ENCODE measurements at places on chromosomes 6 and 20.

DNA sequence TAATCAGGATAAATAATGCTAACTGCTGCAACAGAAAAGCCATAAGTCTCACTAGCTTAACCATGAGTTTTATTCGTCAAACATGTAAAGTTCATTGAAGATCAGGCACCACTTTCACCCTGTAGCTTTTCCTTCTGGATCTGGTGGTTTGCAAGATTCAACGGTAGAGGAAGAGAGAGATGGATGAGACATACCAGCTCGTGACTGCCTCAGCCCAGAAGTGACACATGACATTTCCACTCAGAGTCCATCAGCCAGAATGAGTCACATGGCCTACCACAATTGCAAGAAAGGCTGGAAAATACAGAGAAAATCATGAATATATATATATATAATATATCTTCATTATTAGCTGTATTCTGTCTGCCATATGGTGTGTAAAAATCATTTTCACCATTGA is 29.0 kb downstream of the SPTLC3 start:
- H3K36me3 ChIP-seq: no peaks in the 10 kb centered on the region
- no peaks in the 10 kb centered on the region for H3K27me3 ChIP-seq
- no peak overlapping the region for H3K4me3 ChIP-seq
- DNase-seq: no peak
- no peak overlapping the region for H3K27ac ChIP-seq

DNA sequence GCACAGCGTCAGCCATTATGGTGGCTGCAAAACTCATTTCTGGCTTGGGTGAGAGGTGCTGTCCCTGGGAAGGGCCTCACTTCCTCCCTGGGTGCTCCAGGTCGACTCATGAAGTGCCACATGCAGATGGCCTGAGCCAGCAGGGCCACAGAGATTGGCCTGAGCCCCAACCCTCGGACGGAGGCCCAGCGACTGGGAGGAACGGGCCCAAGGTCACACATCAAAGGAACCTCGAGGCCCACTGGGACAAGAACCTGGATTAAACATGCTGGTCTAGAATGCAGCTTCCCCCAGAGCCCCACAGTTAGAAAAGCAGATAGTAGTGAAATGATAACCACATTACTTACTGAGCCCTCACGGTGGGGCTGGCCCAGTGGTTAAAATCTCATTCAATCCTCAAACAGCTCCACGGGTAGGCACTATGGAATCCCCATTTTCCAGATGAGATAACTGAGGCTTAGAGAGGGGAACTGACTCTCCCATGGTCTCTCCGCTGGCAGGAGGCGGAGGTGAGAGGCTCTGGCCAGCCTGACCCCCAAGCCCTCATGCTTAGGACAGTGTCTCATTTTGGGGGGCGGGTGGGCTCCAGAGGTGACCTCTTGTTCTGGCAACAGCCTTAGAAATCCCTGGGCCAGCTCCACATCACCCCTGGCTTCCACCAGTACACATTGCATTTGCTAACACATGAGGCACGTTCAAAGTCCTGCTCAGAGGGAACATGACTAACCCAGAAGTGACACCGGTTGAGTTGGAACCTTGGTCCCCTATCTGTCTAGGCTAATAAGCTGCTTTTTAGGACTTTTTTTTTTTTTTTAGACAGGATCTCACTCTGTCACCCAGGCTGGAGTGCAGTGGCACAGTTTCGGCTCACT is 53.0 kb downstream of the SRC start:
- H3K4me3 ChIP-seq: no peak overlapping the region
- DNase-seq: no peak
- no peaks in the 10 kb centered on the region for H3K27me3 ChIP-seq

DNA sequence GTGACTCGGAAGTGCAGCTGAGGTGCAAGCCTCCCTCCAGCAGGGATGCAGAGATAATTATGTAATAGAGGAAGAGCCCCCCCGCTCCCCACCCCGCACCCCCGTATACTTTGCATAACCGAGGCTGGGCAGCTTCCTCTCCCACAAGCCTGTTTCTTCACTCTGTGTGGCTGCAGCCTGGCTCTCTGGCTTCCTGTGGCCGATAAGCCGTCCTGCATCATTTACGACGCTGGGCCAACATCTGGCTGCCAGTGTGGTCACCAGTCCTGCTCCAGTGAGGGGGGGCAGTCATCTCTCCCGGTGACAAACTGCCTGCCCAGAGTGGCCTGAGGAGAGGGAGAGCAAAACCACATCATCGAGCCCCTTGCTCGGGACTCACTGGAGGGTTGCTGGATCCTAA is 59.2 kb downstream of the RBM38 start:
- H3K27ac ChIP-seq: peak overlapping the region; percentile 35
- no peak overlapping the region for H3K4me3 ChIP-seq
- DNase-seq: peak; percentile 52
- peaks cover 31% of the 10 kb centered on the region for H3K4me1 ChIP-seq
- H3K36me3 ChIP-seq: no peaks in the 10 kb centered on the region

GRCh38 chr20:18662279-18663040 is 74.6 kb downstream of the DTD1 start:
- H3K27me3 ChIP-seq: no peaks in the 10 kb centered on the region
- DNase-seq: no peak
- H3K4me3 ChIP-seq: no peak overlapping the region
- no peaks in the 10 kb centered on the region for H3K4me1 ChIP-seq

DNA sequence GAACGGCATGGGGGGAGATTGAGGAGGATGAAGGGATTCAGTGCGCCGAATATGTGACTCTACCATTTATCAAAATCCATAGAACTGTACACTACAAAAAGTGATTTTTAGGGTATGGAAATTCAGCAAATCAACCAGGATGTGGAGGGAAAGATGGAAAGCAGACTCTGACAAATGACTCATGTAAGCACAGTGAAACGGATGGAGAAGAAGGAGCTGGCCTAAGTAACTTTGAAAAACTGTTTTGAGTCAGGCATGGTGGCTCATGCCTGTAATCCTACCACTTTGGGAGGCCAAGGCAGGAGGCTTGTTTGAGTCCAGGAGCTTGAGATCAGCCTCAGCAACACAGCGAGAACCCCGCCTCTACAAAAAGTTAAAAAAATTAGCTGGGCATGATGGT is 39.2 kb downstream of the MUC22 start:
- peaks cover 67% of the 10 kb centered on the region for H3K27me3 ChIP-seq
- H3K4me3 ChIP-seq: no peak overlapping the region
- H3K36me3 ChIP-seq: no peaks in the 10 kb centered on the region
- DNase-seq: no peak
- H3K27ac ChIP-seq: no peak overlapping the region

- peaks cover 4% of the 10 kb centered on the region for H3K4me1 ChIP-seq
- no peak overlapping the region for H3K4me3 ChIP-seq
- DNase-seq: no peak
- H3K27me3 ChIP-seq: peaks cover 3% of the 10 kb centered on the region
- no peaks in the 10 kb centered on the region for H3K36me3 ChIP-seq
- no peak overlapping the region for H3K27ac ChIP-seq
These were observed 16.1 kb upstream of the MRGBP start for GRCh38 chr20:62780204-62780603.

- no peak overlapping the region for H3K27ac ChIP-seq
- H3K36me3 ChIP-seq: no peaks in the 10 kb centered on the region
- no peaks in the 10 kb centered on the region for H3K4me1 ChIP-seq
- no peaks in the 10 kb centered on the region for H3K27me3 ChIP-seq
- DNase-seq: no peak
- H3K4me3 ChIP-seq: no peak overlapping the region
These were observed 111.5 kb upstream of the CCN2 start for GRCh38 chr6:132062626-132063025.

- H3K4me3 ChIP-seq: no peak overlapping the region
- H3K27me3 ChIP-seq: no peaks in the 10 kb centered on the region
- H3K27ac ChIP-seq: peak overlapping the region; percentile 48
- H3K36me3 ChIP-seq: peaks cover 7% of the 10 kb centered on the region
- no peak for DNase-seq
These were observed 5.5 kb downstream of the UBR2 start for GRCh38 chr6:42569102-42570028.

- DNase-seq: no peak
- H3K27ac ChIP-seq: no peak overlapping the region
- no peaks in the 10 kb centered on the region for H3K4me1 ChIP-seq
These were observed 84.9 kb upstream of the LRFN2 start for GRCh38 chr6:40672087-40672486.

Measured in transverse colon (tissue), 4 donors.